ENCODE measurements at places on chromosomes 3 and 15. TPM values are rescaled to one million over a fixed set of nuclear protein-coding genes. Genes with fewer than 3 reads are reported as not detected.

The KIF7 gene
- polyA plus RNA-seq, result 9.8 TPM

The STAC gene
- 1.0 TPM for polyA plus RNA-seq

The MYRIP gene
- polyA plus RNA-seq, result 0.66 TPM

The KAT2B gene
- polyA plus RNA-seq, result 46.0 TPM

The FGF7 gene
- 19.7 TPM for polyA plus RNA-seq

The HIGD2B gene
- not detected for polyA plus RNA-seq

The PLCH1 gene
- 23.4 TPM for polyA plus RNA-seq

The AQP9 gene
- 0.31 TPM for polyA plus RNA-seq

The SEMA5B gene
- 9.4 TPM for polyA plus RNA-seq

The C3orf85 gene
- not detected for polyA plus RNA-seq

The ATP13A5 gene
- polyA plus RNA-seq, result 0.89 TPM
